Activated CD4-positive, CD25-positive, alpha-beta regulatory T cell (primary cell): ENCODE measurements at places on chromosomes 6 and 20.

DNA sequence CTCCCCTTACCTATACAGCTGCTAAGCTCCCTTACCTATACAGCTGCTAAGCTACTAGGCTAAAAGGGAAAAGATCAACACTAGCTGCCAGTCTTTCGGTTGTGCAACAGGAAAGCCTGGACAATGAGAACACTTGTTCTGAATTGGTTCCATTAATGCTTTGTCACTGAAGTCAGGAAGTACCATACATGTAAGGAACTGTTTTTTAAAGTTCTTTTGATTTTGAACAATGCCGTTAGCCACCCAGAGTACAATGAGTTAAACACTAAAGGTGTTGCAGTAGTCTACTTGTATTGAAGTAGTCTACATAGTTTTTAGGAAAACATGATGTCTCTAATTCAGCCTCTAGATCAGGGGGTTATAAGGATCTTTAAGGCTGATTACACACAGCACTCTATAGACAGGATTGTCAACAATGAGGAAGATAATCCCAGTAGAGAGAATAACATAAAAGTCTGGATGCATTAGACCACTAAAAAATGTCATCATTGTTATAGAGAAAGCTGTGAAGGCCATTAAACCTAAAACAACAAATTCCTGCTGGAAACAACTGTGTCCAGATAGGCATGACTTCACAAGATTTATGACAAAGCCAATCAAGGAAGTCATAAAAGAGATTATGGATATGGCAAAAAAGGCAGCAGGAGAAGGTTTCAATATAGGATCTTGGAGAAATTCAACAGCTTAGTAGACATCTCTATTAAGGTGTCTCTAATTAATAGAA is 306.3 kb downstream of the PHF3 start:
- DNase-seq = no peak

DNA sequence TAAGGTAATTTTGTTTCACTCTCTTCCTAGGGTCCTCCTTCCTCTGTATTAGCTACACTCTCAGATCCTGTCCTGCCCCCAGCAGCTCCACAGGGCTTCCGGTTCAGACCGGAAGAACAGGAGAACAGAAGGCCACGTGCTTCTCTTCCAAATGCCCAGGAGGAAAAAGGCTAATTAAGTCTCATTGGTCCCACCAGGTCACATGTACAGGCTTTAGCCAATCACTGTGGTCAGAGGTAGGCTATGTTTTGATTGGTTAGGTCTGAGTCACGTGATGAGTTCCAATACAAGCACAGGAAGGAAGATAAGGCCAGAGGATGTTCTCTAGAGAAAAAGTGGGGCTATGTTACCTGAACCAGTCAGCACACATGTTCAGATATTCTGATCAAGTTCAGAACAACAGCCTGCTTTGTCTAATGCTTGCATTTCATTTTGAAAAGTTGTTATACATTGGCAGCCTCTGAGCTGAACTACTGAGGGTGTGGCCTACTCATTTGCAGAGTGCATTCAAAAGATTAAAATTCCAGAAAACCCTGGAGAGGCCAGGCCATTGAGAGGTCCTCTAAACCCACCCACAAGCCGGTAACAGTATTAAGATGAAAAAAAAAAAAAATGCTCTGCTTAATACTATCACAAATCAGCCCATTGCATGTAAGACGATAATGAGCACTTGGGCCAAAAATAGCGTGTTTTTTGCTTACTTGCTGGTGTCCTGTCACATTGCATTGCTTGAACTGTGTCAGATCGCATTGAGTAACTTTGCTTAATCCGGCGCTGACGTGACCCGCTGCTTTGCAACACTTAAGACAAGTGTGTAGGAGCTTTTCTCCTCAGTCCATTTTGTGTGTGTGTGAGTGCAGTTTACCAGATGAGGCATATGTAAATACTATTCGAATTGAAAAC is 170.3 kb downstream of the TSHZ2 start:
- DNase-seq = no peak

DNA sequence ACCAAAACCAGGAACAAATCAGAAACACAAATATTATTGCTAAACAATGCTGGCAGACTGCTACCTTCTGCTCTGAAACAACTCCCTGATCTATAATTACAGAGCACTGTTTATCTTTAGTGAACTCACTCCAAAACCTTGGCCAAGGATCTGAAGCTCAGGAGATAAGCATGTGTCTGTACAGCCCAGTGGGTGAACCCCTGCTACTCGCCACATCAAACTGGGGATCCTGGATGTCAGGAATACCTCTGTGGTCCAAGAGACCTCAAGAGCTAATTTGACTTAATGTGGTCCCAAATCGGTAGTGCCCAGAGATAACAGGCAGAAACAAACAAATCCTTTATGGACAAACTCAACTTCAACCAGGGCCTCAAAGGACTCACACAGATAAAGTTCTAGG is 381.8 kb downstream of the KIF16B start:
- DNase-seq = no peak

- DNase-seq = no peak
Observed at GRCh38 chr6:155026022-155026705, 31.0 kb downstream of the TIAM2 start.

GRCh38 chr6:7163661-7164071 is 55.9 kb downstream of the RREB1 start:
- no peak for DNase-seq

- no peak for DNase-seq
Observed at GRCh38 chr20:19376451-19377229, 164.2 kb downstream of the SLC24A3 start.

- DNase-seq = no peak
Observed at GRCh38 chr6:33694401-33694931, 17.0 kb downstream of the UQCC2 start.

DNA sequence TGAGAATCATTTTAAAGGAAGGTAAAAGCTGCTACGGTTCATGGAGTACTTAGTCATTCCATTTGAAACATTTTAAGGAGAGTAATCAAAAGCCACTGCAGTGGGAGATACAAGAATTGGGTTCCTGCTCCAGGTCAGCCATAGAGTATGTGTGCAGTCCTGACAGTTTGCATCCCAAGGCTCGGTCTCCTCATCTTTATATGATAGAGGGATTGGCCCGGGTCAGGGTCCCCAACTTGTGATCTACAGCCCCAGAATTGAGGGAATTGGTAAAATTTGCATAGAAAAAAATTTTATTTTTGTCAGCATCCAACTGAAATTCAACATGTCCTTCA is 147.4 kb upstream of the PRND start:
- DNase-seq = no peak

- DNase-seq = no peak
Observed at GRCh38 chr6:125251516-125252220, 50.1 kb downstream of the HDDC2 start.

- DNase-seq = no peak
Observed at GRCh38 chr6:73123632-73124329, 101.5 kb downstream of the KHDC1L start.

DNA sequence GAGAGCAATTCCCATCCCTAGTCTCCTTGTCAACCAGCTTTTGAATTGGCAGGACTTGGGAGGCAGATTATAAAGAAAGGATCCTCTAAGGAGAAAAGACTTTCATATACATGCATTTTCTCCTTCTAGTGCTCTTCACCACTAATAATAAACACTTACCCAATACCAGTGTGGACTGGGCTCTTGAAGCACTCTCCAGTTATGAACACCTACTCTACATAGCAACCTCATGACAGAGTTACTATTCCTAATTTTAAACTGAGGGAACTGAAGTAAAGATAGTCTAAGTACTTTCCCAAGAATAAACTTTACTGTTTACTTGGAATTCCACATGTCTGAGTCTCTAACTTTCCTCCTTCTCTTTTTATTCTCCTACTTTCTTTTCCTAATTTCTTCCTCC is 4.8 kb downstream of the COL9A1 start:
- no peak for DNase-seq

GRCh38 chr20:60306105-60306504 is 347.9 kb downstream of the CDH26 start:
- DNase-seq = no peak

DNA sequence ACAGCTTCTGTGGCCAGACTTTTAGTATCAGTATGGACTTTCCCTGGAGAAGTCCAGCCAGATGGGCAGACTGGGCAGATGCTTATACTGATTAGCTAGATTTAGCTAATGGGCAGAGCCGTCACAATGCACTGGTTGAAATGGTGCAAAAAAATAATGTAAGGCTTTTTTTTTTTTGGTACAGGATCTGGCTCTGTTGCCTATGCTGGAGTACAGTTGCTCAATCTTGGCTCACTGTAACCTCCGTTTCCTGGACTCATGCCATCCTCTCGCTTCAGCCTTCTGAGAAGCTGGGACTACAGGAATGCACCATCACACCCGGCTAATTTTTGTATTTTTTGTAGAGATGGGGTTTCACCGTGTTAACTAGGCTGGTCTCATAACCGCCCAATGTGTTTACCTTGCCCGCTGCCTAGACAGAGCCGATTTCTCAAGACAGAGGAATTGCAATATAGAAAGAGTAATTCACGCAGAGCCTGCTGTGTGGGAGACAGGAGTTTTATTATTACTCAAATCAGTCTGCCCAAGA is 16.4 kb upstream of the KIFC1 start:
- no peak for DNase-seq

GRCh38 chr6:14380901-14381828 is 263.6 kb downstream of the CD83 start:
- DNase-seq = no peak

GRCh38 chr6:124822204-124822613 is 140.0 kb upstream of the RNF217 start:
- no peak for DNase-seq

- no peak for DNase-seq
Observed at GRCh38 chr6:143992285-143992684, 15.8 kb downstream of the PLAGL1 start.

DNA sequence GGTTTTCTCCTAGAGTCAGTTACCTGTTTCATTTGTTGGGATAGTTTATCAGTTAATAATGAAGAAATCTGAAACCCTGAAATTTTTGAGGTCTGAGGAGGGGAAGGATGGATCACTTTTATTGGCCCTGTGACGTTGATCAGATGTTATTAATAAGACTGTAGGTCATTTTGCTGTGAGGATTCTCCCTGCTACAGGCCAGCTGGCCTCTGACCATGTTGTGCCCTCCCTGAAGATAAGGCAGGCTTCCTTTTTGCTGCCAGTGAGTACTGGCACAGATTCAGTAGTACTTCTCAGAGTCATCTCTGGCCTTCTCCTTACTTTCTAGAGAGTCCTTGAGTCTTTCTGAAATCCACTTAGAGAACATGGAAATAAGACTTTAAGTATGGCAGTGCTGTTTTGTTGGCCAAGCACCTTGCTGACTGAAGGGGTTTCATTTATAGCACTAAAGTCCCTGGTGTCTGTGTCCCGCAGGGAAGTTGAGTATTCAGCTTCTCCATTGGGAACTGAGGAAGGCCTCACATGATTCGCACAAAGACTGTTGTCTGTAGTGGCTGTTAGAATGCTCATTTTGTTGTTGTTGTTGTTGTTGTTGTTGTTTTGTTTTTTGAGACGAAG is 202.6 kb downstream of the DTNBP1 start:
- DNase-seq = no peak

DNA sequence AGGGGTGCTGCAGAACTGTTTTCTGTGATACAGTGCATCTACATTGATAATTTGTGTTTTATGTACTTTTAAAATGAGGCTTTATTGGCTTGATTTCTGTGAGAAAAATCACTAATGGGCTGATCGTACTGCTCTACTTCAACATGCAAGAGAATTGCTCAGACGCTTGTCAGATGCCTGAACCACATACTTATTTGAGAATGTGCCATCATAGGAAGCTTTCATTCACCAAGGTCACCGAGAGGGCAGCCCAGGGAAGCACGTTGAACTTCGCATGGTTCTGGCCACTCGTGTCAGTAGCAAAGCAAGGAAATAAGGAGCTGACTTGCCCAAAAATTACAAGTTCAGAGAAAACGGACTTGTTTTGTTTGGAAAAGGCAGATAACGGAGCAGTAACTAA is 168.5 kb upstream of the AKAP12 start:
- no peak for DNase-seq

DNA sequence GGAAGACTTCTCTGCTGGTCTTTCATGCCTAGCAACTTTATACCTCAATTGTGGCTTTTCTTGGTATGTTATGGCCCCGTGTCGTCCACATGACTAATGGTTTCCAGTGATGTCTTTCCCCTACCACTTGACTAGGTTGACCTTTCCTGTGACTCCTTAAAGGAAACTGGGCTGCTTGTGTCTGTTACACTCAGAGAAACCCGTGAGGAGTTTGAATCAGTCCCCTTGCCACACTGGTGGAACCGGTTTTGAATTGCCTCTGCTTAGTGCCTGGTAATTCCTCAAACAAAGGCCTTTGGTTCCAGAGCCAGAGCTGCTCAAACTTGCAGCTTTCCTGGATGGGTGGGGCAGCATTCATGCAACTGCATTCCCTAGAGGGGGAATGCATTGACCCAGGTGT is 21.9 kb downstream of the ECT2L start:
- DNase-seq = no peak

DNA sequence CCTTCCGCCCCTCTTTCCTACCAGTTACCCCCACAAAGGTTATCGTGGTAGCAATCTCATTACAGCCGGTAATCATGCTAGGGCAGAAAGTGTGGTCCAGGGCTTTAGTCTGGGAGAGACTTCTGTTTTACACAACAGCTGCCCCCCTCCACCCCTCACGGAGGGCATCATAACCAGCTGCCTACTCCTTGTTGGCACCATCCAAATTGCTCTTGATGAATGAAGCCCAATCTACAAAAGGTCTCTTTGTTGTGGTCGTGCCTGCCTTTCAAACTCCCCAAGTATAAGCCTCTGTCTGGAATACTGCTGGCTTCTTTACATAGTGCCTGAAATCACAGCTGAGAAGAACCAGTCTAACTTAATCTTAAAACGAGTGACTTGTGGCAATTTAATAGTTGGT is 157.9 kb downstream of the INSM1 start:
- DNase-seq = no peak

- DNase-seq = no peak
Observed at GRCh38 chr6:157305670-157306653, 17.4 kb downstream of the TMEM242 start.

- DNase-seq = no peak
Observed at GRCh38 chr6:71346334-71346694, 57.7 kb downstream of the OGFRL1 start.

GRCh38 chr6:163324326-163324687 is 90.2 kb upstream of the QKI start:
- no peak for DNase-seq

DNA sequence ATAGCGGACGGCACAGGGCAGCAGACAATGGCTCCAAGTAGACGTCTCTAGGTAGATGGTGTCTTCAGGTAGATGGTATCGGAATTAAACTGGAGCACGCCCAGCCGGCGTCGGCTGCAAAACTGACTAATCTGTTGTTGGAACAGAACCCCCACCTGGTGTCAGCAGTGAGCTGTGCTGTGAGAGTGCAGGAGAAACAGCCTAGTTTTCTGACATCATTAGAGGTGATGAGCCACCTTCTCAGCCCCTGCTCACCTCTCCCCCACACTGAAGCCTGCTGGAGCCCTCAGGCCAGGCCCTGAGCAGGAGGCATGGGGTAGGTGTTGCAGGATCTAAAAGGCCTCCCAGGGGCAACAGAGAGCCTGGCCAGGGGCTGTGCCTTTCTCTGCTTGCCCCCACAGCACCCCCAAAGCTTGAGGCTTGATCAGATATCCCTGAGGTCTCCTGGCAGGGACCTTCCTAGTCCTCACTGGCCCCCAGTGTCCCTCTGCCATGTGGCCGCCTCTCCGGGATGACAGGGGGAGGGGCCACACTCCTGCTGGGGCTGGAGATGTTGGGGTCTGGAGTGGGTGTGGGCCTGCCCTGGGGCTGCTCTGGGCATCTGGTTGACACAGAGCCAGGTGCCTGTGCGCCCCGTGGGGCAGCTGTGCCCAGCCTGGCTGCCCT is 6.9 kb upstream of the HELZ2 start:
- DNase-seq = no peak
